CD4-positive, alpha-beta T cell treated with Interleukin-17A for 1 hour (primary cell): ENCODE measurements at places on chromosomes 4 and X.

- no peak for DNase-seq
Measured at GRCh38 chr4:89797117-89797516, 39.8 kb downstream of the SNCA start.

DNA sequence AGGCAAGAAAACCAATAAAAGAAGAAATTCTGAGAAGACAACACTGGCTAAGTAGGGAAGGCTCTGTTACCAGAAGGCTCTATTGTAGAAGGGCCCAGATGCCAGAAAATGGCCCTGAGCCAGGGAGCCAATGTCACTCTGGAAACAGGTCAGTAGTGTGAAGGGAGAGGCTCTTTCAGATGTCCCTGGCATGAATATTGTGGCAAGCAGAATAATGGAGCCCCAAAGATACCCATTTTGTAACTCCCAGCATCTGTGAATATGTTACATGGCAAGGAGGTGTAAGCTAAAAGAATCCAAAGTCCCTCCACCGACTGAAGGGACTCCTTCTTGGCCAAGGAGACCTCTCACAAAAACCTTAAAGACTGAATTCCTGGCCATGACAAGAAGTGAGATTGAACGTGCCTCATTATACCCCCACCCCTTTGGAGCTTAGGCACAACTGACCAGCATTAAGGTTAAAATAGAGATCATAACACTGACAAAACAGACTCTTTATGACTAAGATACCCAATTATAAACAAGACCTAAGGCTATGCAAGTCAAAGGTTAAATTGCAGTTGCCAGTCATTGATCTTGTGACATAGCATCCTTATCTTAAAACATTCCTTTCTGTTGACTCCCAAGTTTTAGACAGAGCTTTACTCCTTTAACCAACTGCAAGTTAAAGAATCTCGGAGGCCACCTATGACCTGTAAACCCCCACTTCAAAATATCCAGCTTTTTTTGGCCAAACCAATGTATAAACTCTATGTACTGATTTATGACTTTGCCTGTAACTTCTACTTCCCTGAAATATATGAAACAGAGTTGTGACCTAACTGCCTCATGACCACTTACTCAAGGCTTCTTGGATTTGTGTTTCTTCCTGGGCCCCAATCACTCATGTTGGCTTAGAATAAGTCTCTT is 42.2 kb upstream of the SMIM10 start:
- DNase-seq: no peak

DNA sequence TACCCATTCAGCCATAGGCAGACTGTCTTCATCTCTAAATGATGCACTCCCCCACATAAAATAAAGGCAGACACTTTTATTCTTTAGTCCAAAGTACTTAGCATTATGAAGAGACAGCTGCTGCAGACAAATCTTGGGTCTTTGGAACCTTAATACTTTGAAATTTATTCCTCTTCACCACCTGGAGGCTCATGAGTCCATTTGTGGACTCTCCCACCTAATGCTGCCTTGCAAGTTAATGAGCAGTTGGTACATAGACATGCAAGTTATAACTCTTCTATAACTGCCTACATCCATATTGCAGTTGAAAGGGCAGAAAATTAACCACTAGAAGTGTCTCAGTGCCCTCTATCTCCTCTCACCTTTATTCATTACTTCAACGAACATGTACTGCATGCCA is 118.6 kb upstream of the CPEB2 start:
- no peak for DNase-seq

- DNase-seq: peak; percentile 41
Measured at GRCh38 chr4:70559211-70559830, 32.7 kb upstream of the AMBN start.

- no peak for DNase-seq
Measured at GRCh38 chr4:14196131-14196530, 568.6 kb upstream of the BOD1L1 start.

GRCh38 chr4:180923486-180923885 is 1319.7 kb upstream of the TENM3 start:
- no peak for DNase-seq

DNA sequence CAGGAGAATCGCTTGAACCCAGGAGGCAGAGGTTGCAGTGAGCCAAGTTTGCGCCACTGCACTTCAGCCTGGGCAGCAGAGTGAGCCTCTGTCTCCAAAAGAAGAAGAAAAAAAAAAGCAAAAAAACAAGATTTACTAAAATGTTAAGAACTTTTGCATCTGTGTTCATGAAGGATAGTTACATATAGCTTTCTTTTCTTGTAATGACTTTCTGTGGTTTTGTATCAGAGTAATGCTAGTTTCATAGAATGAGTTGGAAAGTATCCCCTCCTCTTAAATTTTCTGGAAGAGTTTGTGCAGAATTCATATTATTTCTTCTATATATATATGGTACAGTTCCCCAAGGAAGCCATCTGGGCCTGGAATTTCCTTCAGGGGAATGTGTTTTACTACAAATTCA is 17.0 kb upstream of the GRIPAP1 start:
- DNase-seq: no peak

- no peak for DNase-seq
Measured at GRCh38 chr4:188295899-188296298, 156.7 kb downstream of the TRIML1 start.

DNA sequence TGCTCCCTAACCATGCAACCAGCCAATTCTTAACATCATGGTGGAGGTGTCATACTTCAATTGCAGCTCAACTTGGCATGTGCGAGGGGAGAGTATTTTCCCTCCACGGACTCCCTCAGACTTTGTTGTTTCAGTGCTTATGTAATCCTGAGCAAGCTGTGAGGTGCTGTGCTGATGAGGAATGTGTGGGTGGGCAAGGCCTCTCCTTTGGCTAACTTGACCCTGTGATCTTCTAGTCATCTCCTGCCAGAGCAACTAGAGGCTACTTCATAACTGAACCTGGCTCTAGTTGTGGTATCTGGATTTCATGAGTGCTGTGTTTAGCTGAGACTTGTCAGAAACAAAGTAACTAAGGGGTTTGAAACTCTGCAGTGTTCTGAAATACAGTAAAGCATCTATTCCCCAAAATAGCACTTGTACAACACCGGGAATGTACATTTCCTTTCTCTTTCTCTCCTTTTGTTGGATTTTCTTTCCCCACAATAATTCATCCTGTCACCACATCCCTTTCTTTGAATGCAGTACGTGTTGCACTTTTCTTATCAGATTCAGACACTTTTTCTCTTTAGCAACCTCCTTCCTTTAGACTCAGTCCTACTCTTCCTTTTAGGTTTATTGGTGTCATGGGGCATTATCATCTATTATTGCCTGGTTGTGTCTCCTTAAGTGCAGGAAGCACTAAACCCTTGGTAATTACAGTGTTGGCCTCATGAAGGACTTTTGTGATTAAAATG is 415.2 kb upstream of the NR3C2 start:
- no peak for DNase-seq

GRCh38 chrX:46580613-46581012 is 7.0 kb downstream of the CHST7 start:
- DNase-seq: no peak

GRCh38 chrX:2577844-2578466 is 77.2 kb upstream of the DHRSX start:
- DNase-seq: no peak

- no peak for DNase-seq
Measured at GRCh38 chrX:72051589-72051988, 80.1 kb downstream of the RTL5 start.

GRCh38 chrX:103063191-103063845 is 653 bp downstream of the BEX1 start:
- no peak for DNase-seq

GRCh38 chr4:24116107-24116506 is 226.3 kb upstream of the PPARGC1A start:
- DNase-seq: no peak

DNA sequence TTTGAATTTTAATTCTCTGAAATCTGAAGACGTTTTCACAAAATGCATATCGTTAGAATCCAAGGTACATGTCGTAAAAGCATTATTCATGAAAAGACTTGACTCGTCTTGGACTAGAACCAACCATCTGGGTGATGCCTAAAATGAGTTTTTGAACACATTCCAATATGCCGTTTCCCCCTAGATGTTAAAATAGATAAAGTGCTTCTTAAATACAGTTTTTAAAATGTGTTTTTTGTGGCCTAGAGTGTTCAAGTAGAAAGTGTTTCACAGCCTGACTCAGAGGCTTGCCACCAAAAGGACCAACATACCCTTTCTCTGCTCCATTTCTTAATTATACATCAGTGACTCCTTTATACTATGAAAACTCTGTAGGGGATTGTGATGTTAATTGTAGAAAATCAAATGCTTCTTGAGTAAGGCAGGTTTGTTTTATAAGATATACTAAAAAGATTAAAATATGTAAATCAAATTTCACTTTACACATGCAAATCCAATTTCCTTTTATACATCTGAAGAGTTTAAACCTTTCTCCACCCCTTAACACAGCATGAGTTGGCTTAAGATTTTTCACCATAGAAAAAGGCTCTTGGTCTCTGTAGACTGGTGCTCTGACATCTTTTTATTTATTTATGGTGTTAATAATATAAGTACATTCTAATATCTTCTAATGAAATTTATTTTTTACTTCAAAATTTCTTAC is 48.4 kb downstream of the PRKG2 start:
- no peak for DNase-seq

DNA sequence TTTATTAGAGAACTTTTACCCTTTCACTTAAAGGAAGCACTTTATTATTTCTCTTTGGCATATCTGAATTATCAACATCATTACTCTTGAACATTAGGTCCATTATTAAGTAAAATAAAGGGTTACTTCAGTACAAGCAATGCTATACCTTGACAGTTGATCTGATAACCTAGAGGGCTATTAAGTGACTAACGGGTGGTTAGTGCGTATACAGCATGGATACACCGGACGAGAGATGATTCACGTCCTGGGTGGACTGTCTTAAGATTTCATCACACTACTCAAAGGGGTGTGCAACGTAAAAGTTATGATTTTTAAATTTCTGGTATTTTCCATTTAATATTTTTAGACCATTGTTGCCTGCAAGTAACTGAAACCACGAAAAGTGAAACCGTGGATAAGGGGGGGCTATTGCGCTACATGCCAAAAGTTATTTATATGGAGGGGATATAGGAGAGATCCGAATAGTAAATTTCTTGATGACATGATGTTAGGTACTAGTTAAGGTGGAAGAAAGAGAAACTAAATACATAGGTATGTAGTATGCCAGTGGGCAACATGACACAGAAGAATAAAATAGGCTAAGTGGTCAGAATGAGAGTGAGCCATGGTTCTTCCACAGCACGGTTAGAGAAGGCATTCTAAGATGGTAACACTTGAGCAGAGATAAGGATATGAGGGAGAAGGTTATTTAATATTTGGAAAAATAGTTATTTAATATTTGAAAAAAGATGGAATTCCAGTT is 230.8 kb upstream of the ANKRD50 start:
- no peak for DNase-seq

DNA sequence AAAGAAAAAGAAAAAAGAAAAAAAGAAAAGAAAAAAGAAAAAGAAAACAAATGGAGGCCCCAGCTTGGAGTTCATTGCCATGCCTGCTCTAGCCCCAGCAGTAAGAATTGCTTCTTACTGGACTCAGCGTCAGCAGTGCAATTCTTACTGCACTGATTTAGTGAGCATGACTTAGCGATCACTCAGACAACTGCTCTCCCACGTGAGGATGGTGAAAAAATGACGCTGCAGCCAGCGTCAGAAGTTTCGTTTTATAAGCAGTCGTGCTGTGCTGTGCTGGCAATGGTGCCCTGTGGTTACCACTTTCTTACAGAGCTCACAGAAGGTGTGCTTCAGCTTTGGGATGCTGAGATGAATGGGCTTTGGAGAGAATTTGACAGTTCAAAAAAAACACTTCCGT is 68.3 kb upstream of the DDX3X start:
- peak; percentile 41 for DNase-seq

DNA sequence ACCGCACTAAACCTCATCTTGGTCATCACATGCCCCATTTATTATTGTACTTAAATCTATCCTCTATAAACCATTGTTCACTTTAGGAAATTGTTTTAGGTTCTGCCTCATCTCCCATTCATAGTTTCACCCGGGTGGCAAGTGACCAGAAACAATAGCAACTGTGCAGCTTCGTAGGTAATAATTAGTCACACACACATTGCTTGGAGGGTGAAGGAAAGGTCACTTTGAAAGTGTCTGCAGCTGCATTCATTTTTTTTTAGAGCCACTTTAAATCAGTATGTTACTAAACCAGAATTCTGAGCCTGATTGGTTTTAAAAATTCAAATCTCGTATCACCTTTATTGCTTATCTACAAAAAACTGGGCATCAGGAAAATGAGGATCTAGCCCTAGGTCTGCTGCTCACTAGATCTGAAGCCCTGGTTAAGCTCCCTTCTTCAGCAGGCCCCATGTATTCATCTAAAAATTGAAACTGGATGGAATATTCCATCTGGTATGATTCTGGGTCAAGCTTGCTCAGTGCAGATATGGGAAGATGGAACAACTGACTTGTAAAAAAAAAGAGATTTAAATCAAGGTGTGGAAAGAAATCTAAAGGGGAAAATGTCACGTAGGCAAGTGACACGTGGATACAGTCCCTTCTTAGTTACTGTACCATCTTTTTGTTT is 62.4 kb downstream of the LIMCH1 start:
- no peak for DNase-seq

DNA sequence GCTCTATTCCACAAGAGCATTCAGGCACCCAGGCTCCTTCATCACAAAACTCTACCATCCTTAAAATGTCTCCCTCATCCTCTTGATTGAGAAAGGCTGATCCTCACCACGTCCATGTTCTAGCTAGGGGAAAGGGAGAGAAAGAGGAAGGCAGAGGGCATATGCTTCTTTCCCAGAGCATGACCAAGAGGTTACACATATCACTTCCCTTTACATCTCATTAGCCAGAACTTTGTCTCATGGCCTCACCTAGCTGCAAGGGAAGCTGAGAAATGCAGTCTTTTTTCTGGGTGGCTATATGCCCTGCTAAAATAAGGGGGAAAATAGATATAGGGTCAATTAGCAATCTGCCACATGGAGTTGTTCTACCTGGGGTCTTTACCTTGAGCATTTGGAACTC is 42.7 kb downstream of the LONRF3 start:
- DNase-seq: no peak

GRCh38 chr4:123093236-123093635 is 170.8 kb upstream of the NUDT6 start:
- DNase-seq: no peak

DNA sequence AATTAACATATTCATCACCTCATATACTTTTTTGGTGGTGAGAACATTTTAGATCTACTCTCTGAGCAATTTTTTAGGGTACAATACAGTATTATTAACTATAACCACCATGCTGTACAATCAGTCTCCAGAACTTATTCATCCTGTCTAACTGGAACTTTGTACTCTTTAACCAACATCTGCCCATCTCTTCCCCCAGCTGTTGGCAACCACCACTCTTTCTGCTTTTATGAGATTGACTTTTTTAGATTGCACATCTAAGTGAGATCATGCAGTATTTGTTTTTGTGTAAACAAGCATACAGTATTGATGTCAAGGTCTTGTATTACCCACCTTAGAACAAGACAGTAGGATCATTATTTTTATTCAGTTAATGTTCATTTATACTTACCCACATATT is 516.8 kb downstream of the RPA4 start:
- no peak for DNase-seq

DNA sequence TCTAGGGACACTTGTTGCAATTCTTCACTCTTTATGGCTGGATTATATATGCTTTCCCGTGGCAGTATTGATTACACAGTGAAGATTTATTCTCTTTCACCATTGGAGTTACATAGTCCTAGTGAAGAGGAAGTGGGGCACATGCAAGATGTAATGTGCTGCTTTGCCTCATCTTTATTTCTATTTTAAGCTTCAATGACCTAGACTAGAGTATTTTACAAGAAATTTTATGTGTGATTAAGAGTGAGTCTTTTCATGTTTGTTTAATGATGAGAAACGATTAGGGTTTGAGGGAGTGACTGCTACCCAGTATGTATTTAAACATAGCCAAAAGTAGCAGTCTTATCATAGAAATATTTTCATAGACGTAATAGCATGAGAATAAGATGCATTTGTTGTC is 30.8 kb downstream of the DIAPH2 start:
- DNase-seq: no peak
